Stimulated activated CD4-positive, alpha-beta T cell treated with anti-CD3 and anti-CD28 coated beads, Interleukin-12 subunit alpha, Interleukin-12 subunit beta, amount 100 ng/mL, for 48 hours (primary cell): ENCODE measurements at places on chromosomes 7 and 10.
A peak's percentile ranks its signal among the peaks of the same experiment; 100 is the strongest.

- DNase-seq = peak; percentile 32
Observed at GRCh38 chr7:137903382-137904169, 56.8 kb upstream of the DGKI start.

- DNase-seq = peak; percentile 21
Observed at GRCh38 chr7:35695473-35695850, 527 bp upstream of the HERPUD2 start.

DNA sequence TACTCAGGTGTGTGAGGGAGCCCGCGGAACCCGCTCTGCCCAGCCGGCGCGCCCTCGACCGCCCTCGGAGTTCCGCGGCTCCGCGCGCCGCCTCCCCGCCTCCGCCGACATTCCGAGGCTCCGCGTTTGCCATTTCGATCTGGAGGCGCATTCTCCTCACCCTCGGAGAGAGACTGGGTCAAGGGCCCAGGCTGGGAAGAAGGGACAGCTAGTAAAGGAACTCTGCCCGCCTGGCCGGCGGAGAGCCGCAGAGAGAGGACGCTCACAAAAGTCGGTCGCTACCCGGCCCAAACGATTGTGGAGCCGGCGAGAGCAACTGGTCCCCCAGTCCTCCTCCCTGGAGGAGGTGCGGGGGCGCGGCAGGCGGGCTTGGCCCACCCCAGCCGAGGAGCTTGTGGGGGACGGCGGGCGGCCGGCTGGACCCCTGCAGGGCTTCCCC is 74.5 kb upstream of the LEP start:
- no peak for DNase-seq

- no peak for DNase-seq
Observed at GRCh38 chr7:54992871-54993475, 25.8 kb upstream of the EGFR start.

DNA sequence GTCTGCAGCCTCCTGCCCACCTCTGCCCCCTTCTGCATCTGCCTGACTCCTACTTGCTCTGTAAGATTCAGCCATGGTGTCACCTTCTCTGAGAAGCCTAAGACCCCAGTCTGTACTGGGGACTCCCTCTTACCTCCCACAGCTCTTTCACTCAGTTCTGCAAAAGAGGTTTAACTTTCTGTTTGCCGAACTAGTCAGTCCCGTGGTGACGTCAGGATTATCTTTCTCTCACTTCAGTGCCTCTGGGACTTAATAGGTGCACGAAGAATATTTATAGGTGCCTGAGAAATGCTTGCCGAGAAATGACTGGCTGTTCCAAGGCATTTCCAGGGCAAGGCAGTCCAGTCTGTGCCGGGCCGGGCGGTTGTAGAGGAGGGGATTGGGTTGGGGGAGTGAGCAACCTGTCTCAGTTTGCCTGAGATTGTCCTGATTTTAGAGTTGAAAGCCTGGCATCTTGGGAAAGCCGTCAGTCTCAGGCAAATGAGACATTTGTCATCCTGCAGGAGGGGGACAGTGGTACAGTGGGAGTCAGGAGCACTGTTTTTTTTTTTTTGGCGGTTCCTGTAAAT is 227.5 kb upstream of the NPVF start:
- no peak for DNase-seq

GRCh38 chr10:105243381-105243780 is 602.3 kb downstream of the SORCS3 start:
- no peak for DNase-seq

DNA sequence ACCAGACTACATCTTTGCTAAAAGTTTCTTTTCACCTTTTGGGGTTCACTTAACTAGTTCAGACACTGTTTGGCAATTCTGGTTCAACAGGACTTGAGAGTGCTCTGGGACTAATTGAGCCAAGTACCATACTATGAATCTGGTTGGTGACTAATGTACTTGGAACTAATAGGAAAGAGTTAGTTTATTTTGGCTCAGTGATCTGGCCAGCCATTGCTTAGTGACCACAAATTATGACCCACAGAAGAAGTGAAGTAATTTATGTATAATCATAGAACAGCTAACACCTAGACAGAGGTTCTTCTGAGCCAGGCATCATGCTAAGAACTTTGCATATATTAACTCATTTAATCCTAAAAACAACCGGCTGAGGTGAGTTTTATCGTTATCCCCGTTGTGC is 126.5 kb upstream of the JCAD start:
- DNase-seq = no peak

- DNase-seq = no peak
Observed at GRCh38 chr10:72523062-72523461, 102.8 kb downstream of the MICU1 start.

- no peak for DNase-seq
Observed at GRCh38 chr10:51663086-51663485, 36.3 kb downstream of the CSTF2T start.

DNA sequence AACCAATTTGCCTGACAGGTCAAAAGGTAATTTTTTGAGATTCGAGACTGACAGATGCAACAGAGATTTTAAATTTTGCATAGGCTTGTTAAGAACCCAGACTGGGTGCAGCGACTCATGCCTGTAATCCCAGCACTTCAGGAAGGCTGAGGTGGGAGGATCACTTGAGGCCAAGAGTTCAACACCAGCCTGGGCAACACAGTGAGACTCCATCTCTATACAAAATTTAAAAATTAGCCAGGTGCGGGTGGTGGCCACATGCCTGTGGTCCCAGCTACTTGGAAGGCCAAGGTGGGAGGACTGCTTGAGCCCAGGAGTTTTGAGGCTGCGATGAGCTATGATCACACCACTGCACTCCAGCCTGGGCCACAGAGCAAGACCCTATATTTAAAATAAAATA is 34.6 kb downstream of the AMZ1 start:
- no peak for DNase-seq

DNA sequence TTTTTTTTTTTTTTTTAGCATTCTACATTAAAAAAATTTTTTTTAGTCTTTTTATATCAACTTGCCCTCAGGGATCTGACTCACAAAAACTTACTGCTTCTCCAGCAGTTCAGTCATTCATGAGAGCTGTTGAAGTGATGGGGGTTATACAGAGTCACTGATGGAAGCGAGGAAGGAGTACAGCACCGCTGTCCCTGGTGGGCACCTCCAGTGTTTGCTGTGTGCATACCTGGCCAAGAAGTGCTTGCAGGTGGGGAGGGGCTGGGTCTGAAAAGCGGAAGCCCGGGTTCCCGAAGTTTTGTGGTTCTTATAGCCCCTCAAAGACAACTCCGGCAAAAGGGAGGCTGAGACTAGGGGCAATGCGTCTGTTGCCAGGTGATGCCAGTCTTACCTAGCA is 46.2 kb downstream of the MINDY4 start:
- no peak for DNase-seq

- DNase-seq = no peak
Observed at GRCh38 chr10:71667387-71667752, 52.2 kb downstream of the C10orf105 start.

- no peak for DNase-seq
Observed at GRCh38 chr10:103145860-103146466, 47.1 kb downstream of the NT5C2 start.

GRCh38 chr10:44998146-44998631 is 2.5 kb upstream of the ZNF22 start:
- DNase-seq = no peak

DNA sequence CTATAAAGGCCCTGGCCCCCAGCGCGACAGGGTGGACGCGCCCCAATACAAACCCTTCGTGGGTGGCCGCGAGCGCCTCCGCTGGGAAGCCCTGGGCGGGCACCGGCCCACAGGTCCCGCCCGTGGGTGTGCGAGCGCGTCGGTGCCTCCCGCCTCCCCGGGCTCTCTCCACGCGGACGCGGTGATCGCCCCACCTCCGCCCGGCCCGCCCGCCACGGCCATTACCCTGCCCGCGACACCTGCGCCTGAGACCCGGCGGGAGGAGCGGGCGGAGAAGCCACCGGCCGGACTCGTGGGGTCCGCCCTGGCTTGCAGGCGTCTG is 81.2 kb downstream of the PAX2 start:
- no peak for DNase-seq

DNA sequence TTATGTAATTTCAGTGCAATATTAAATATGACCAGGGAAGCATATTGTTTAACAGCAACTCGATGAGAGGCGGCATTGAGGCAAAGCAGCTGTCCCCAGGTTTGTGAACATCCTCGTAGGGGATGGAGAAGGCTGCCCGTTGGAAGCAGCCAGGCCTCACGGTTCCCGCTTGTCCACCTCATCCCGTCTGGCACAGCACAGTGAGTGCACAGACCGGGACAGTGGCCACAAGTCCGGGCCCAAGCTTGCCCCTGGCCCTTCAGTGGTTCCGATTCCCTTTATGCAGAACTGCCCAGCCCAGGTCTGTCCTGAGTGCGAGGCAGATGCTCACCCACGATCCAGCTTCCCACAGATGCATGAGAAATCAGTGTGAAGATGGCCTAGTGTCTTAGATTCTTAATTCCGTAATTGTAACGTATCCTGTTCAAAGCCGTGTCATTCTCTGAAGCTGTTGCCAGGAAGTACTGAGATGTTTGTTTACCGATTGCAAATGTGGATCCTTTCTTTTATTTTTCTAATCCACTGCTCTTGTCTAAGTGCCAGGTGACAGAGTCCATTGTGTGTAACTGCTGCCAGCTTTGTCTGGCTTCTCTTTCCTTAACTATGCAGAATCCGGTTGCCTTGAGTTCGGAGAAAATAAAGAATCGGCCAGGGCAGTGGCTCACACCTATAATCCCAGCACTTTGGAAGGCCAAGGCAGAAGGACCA is 35.5 kb downstream of the PFKP start:
- DNase-seq = no peak

DNA sequence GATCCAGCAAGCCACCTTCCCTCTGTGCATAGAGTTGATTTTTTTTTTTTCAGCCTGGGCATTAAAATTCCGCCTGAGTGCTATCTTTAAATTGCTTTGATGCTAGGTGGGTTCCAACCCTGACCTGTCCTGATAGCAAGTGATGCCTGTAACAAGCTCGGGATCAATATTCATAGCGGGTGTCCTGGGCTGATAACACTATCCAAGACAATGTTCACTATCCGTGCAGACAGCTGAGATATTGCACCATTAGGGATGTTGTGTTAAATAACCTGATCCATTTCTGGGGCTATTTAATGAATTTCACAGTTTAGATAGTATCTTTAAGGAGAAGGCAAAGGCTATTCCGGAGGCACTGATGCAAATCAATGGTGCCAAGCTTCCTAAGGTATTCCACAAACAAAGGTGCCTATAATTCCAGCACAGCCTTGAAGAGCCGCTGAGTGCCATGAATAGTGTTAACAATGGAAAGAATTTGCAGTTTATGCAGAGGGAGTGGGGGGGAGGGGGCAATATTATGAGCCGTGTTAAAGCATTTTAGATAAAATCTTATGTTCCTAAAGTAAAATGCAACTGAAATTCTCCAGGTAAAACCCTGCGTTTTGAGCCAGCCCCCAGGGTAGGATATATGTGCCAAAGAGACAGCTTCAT is 4.2 kb upstream of the NKX1-2 start:
- DNase-seq = no peak

DNA sequence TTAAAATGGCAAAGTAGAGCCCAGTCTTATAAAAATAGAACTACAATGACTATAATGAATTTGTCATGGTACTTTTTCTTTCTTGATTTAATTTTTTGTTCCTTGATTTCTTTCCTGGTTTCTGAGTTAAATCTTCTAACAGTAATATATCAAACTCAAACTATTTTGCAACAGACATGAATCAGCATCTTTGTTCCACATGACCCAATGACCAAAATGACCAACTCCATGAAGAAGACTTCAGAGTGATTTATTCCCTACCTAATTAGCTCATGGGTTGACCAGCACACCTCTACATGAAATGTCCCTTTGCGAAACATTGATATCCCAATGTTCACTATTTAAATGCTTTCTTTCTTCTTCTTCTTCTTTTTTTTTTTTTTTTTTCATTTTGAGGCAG is 30.9 kb downstream of the NMT2 start:
- no peak for DNase-seq

GRCh38 chr7:135272303-135272702 is 38.7 kb downstream of the STRA8 start:
- DNase-seq = no peak

- DNase-seq = no peak
Observed at GRCh38 chr7:31466036-31466435, 47.9 kb upstream of the ITPRID1 start.

DNA sequence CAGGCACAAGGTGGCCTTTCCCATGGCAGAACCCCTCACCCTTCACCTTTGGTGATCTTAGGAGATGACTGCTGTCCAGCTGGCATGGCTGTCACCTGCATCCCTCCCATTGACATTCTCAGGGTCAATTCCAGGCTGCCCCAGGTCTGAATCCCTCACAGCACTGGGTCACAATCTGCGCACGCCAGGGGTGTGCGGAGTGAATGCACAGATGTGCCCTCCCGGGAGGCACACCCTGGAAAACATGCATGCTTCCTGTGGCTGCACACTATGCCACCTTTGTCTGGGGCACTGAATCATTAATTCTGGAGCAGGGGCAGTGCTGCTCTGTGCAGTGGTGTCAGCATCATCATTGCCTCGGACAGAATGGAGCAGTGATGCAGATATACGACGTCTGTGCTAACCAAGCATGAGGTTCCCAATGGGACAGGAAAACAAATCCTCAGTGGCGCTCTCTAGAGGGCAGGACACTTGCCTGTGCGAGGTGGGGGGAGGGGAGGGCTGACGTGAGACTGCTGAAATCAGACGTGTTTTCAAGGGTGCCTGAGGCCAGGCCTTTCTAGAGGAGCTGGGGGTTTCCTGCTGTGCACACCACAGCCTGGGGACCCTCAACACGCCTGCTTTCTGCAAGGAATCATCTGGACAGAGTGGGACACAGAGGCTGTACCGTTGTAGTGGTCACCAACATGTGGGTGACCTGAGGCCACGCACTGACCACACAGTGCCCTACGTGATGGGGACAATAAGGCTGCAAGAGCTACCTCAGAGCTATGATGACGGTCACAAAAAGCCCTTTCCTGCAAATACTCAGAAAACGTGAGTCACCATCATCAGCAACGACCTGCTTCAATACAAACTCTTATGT is 77.9 kb downstream of the HIPK2 start:
- no peak for DNase-seq

DNA sequence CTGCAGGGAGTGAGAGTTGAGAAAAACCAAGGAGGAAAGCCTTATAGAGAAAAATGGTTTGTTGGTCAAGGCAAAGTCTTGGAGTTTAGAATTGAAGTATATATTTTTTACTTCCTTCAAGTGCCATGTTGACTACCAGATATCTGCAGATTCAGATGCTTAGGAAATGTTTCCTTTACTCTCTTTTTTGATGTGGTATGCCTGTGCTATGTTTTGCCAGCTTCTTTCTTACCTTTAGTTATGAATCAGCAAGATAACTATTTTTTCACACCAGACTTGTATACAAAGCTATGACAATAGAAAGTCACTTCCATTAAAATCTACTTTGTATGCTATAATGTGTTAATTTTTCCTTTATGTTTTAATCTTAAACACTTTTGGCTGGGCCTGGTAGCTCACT is 3.6 kb downstream of the R3HCC1L start:
- DNase-seq = no peak

GRCh38 chr10:122541541-122542002 is 19.0 kb upstream of the DMBT1 start:
- no peak for DNase-seq

DNA sequence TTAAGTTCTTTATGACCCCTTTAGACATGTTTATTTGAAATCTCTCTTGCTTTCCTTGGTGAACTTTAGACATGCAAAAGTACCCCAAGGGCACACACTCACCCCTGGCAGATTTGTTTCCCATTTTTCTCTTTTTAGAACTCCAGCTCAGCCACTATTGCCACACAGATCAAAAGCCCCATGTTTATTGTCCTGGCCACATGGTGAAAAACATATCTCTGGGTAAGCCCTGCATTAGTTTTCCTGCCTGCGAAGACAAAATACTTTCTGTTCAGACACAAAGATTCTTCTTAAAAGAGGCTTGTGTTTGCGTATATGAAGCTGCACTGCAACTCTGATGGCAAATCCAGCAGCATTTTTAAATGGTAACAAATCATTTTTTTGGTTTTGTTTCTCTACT is 200.0 kb downstream of the POLR1F start:
- no peak for DNase-seq
